PC-3 (cell line): ENCODE measurements at places on chromosomes 3 and 15. TPM values are rescaled to one million over a fixed set of nuclear protein-coding genes. Genes with fewer than 3 reads are reported as not detected.

DNA sequence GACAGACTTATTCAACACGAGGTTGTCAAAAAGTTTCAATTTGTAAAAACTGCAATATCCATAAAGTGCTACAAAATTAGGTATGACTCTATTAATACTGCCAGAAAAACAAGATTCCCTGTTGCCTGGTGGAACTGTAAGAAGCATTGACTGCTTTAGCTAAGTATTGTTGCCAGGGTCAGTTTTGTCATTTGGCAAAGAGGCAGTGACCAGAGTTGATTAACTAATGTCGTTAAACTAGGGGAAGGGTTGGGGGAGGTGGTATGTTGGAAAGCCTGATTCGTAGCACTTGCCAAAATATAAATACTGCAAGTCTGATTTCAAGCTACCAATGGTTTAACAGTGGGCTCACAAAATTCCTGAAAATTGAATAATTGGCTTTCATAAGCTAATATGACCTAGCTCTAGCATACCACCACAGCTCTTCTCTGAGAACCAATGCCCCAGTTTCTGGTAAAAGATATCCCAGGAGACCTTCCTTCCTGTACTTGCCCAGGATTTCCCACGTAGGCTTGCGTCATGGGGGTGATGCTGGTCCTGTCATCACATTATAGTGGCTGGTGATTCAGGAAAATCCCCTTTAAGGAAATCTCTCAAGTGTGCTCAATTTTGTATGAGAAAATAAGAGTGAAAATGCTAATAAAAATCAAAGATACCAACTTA lies 266.4 kb upstream of the TBC1D5 start:
- no peaks in the 10 kb centered on the region for H3K27me3 ChIP-seq
- no peak overlapping the region for H3K27ac ChIP-seq
- no peak for DNase-seq
- H3K4me1 ChIP-seq, result no peaks in the 10 kb centered on the region
- H3K4me3 ChIP-seq, result no peak overlapping the region

PLA2G4D gene
- 0.17 and 0.55 TPM in 2 replicates for total RNA-seq

- H3K27ac ChIP-seq, result peak overlapping the region; percentile 53
- H3K4me3 ChIP-seq, result peak overlapping the region; percentile 46; the same call in 1 of the 2 replicates
- no peaks in the 10 kb centered on the region for H3K27me3 ChIP-seq
- H3K36me3 ChIP-seq, result no peaks in the 10 kb centered on the region
- peak; percentile 23 for DNase-seq
Measured at GRCh38 chr15:87570206-87570605, 686.3 kb downstream of the NTRK3 start.

PLCH1 gene
- total RNA-seq, result 4.1 and 4.5 TPM in 2 replicates

- H3K36me3 ChIP-seq, result no peaks in the 10 kb centered on the region
- peak; percentile 65 for DNase-seq
- H3K27me3 ChIP-seq, result peaks cover 13% of the 10 kb centered on the region
- H3K4me1 ChIP-seq, result no peaks in the 10 kb centered on the region
- H3K4me3 ChIP-seq, result no peak overlapping the region
Measured at GRCh38 chr3:73502609-73503583, 121.8 kb downstream of the PDZRN3 start.

KBTBD13 gene
- not detected in 2 replicates for total RNA-seq

DNA sequence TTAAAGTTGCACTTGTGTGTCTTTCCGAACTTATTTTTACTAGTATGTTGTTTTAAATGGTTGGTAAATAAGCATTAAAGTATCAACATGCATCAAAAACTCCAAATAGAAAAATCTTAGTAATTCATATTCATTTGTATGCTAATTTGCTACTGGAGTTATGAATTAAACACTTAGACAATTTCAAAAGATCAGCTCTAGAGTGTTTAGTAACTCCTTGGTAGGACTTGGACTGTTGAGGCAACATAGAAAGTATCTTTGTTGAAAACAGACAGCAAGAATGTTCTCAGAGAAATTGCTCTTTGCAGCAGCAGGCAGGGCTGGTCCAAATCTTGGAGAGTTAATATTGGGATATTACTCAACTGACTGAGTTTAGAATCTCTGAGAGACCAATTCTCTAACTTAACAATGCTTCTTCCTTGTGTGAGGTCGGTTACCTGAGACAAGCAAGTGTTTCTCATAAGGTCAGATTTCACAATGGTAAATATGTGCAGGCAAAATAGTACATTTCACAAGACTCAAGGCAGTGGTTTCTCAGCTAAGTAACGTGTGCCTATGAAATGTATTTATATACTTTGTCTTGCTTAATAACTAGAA lies 147.8 kb upstream of the IL12A start:
- H3K4me3 ChIP-seq, result no peak overlapping the region
- no peak overlapping the region for H3K27ac ChIP-seq
- DNase-seq, result peak; percentile 59
- H3K27me3 ChIP-seq, result no peaks in the 10 kb centered on the region
- no peaks in the 10 kb centered on the region for H3K36me3 ChIP-seq
- H3K4me1 ChIP-seq, result peaks cover 16% of the 10 kb centered on the region

XIRP1 gene
- total RNA-seq, result not detected in 2 replicates

THRB gene
- total RNA-seq, result 7.0 and 9.7 TPM in 2 replicates

DNA sequence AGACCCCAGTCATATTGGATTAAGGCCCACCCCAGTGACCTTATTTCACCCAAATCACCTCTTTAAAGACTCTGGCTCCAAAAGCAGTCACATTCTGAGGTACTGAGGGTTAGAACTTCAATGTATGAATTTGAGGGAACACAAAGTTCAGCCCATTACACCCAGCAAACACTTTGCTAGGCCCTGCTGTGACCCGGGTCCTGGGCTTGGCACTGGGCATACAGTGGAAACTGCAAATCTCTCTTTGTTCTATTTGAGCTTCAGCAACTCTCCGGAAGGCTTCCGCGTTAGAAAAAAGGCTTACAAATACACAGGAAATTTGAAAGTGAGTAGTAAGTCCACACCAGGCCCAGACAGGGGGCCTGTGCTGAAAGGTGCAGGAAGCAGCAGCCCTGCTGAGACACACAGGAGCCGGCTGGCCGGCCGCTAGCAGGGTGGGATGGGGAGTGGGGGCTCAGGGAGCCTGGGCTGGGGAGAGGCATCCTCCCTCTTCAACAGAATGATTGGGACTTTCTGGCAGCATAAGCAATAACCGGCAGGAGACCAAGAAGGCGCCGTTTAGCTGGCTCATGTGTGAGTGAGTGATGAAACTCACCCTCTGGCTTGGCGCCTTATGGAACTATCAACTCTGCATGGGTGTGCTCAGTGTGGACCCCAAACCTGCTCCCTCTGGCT lies 13.0 kb downstream of the LIPC start:
- no peak overlapping the region for H3K4me3 ChIP-seq
- peaks cover 35% of the 10 kb centered on the region for H3K4me1 ChIP-seq
- no peak overlapping the region for H3K27ac ChIP-seq

- H3K27me3 ChIP-seq, result no peaks in the 10 kb centered on the region
- H3K4me3 ChIP-seq, result peak overlapping the region; percentile 83
- H3K27ac ChIP-seq, result peak overlapping the region; percentile 44
- H3K36me3 ChIP-seq, result peaks cover 34% of the 10 kb centered on the region
- peaks cover 17% of the 10 kb centered on the region; the same call in 1 of the 2 replicates for H3K4me1 ChIP-seq
- DNase-seq, result peak; percentile 95
Measured at GRCh38 chr15:43775411-43775965, 1.3 kb downstream of the ELL3 start.

DNA sequence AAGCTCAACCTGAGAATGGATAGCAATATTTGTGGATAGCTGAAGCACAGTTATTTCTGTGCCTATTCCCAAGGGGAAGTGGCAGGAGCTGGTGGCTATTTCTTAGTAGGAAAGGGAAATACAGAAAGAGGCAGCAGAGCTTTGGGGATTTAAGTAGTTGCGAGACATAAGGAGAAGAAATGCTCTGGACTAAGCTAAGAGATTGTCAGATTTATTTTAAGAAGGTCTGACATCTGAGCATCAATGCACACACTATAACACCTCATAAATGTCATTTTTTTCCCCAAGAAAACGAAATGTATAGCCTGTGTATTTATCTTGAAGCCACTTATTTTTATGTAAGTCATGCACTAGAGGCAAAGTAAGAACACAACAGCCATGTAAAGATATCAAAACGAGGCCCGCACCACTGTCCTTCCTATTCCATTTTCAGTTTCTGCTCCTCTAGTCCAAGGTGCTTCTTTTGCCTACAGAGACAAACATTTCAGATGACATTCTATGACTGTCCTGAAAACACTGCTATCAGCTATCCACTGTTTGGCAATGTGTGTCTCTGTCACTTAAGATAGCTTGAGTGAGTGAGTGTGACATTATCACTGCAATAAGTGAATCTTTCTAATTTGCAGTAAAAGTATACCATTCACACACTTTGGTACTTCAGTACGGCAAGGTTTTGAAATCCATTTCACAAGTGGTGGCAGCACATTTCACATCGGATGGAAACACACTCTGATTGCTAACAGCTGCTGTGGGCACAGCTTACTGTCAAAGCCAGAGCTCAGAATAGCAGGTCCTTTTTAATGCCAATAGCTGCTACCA lies 62.7 kb upstream of the ICE2 start:
- no peaks in the 10 kb centered on the region for H3K27me3 ChIP-seq
- H3K27ac ChIP-seq, result no peak overlapping the region
- DNase-seq, result no peak
- H3K4me1 ChIP-seq, result no peaks in the 10 kb centered on the region
- H3K4me3 ChIP-seq, result no peak overlapping the region

GRCh38 chr15:82301296-82302016 lies 38.8 kb downstream of the SAXO2 start:
- DNase-seq, result no peak
- no peaks in the 10 kb centered on the region for H3K36me3 ChIP-seq
- no peak overlapping the region for H3K27ac ChIP-seq
- H3K4me3 ChIP-seq, result no peak overlapping the region

GRCh38 chr3:176932433-176932832 lies 264.8 kb downstream of the TBL1XR1 start:
- no peaks in the 10 kb centered on the region for H3K27me3 ChIP-seq
- H3K36me3 ChIP-seq, result no peaks in the 10 kb centered on the region
- H3K27ac ChIP-seq, result no peak overlapping the region
- H3K4me1 ChIP-seq, result no peaks in the 10 kb centered on the region

DNA sequence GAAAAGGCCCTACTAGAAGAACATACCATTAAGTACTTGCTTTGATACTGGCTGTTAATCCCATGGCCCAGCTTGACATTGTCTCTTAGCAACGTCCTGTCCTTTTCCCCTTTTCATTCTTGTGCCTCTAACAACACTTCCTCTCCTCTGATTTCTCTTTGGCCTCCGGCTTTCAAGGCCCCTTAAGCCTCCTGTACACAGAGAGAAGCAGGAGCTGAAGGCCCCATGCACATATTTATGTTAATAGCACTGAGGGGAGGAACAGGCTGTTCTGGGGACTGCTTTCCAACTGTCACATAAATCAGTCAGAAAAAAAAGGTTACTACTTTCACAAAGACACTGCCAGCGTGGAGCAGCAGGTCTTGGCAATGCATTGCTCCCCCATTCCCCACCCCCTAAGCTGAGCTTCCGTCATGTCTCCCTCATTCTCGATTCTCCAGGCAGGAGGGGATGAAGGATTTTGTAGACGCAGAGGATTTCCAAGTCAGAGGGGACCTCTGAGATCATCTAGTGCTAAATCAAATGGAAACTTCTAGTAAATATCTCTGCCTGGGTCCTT lies 257.4 kb upstream of the ADAMTS9 start:
- H3K4me1 ChIP-seq, result no peaks in the 10 kb centered on the region
- H3K4me3 ChIP-seq, result no peak overlapping the region
- no peaks in the 10 kb centered on the region for H3K27me3 ChIP-seq
- DNase-seq, result no peak

DNA sequence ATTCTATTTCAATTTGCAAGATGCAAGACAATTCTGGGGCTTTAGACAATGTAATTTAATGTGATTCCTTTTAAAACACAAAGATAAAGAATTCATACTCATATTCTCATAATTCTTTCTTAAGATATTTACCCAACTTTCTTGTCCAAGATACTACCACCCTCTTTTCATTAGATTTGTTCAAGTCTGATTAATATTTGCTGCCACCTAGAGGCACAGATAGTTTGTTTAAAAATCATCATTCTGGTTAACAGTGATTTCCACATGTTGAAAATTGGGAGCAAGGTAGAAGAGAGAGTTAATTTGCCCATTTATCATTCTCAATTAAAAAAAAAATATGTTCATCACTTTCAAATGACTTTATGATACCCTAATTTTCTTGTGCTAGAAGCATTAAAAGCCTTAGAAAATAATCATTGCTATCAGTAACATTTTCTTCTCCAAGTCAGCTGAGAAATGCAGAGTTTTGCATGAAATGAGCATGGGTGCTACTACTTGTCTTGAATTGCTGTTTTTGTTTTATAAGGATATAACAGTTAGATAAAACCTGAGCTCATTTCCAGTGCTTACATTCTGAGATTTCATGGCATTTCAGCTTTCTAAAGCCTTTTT lies 11.6 kb downstream of the TAMM41 start:
- peak; percentile 66 for DNase-seq
- peaks cover 29% of the 10 kb centered on the region for H3K36me3 ChIP-seq
- no peaks in the 10 kb centered on the region for H3K27me3 ChIP-seq
- no peak overlapping the region for H3K4me3 ChIP-seq

- peaks cover 28% of the 10 kb centered on the region for H3K27me3 ChIP-seq
- no peaks in the 10 kb centered on the region for H3K36me3 ChIP-seq
- H3K27ac ChIP-seq, result no peak overlapping the region
- DNase-seq, result no peak
- peak overlapping the region; percentile 84 for H3K4me3 ChIP-seq
Measured at GRCh38 chr3:18442756-18443664, 17.9 kb upstream of the SATB1 start.

FGF12 gene
- total RNA-seq, result not detected in 2 replicates

- no peaks in the 10 kb centered on the region for H3K36me3 ChIP-seq
- H3K4me1 ChIP-seq, result no peaks in the 10 kb centered on the region
- no peak overlapping the region for H3K27ac ChIP-seq
- no peak overlapping the region for H3K4me3 ChIP-seq
- DNase-seq, result no peak
Measured at GRCh38 chr3:55085231-55085630, 157.4 kb upstream of the LRTM1 start.

GRCh38 chr3:46909535-46910161 lies 32.1 kb downstream of the PTH1R start:
- no peaks in the 10 kb centered on the region for H3K27me3 ChIP-seq
- H3K36me3 ChIP-seq, result no peaks in the 10 kb centered on the region
- no peak overlapping the region for H3K4me3 ChIP-seq
- H3K4me1 ChIP-seq, result peaks cover 5% of the 10 kb centered on the region; the same call in 1 of the 2 replicates
- no peak overlapping the region for H3K27ac ChIP-seq
- DNase-seq, result peak; percentile 87

GRCh38 chr3:159910991-159911663 lies 77.5 kb upstream of the IL12A start:
- H3K27ac ChIP-seq, result no peak overlapping the region
- DNase-seq, result no peak
- H3K4me1 ChIP-seq, result no peaks in the 10 kb centered on the region
- no peak overlapping the region for H3K4me3 ChIP-seq
- H3K36me3 ChIP-seq, result no peaks in the 10 kb centered on the region

ST6GAL1 gene
- 8.6 and 9.4 TPM in 2 replicates for total RNA-seq

SLC28A2 gene
- not detected in 2 replicates for total RNA-seq
